Urinary bladder (tissue), 4 donors: ENCODE measurements at places on chromosomes 5 and 9. TPM values are rescaled to one million over a fixed set of nuclear protein-coding genes. Genes with fewer than 3 reads are reported as not detected.

DNA sequence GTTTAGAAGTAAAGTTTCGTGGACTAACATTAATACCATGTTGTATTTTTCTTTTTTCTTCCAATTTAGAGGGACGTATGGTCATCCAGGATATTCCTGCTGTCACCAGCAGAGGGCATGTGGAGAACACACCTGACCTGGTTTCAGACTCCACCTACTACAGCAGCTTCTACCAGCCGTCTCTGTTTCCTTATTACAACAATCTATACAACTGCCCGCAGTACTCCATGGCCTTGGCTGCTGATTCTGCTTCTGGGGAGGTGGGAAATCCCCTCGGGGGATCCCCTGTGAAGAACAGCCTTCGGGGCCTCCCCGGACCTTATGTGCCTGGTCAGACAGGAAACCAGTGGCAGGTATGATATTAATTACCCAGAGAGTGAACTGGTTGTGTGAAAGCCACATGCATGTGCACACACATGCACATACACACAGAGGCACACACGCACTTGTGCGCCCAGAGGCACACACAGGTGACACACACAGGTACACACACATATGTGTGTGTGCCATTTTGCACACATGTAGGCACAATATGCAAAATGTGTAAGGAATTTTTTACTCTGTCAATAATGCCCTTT lies 52.4 kb downstream of the DMRT1 start:
- peak; percentile 7 for DNase-seq

DPP7 gene
- total RNA-seq, result 18.5 TPM

HTR1A gene
- total RNA-seq, result not detected

DNA sequence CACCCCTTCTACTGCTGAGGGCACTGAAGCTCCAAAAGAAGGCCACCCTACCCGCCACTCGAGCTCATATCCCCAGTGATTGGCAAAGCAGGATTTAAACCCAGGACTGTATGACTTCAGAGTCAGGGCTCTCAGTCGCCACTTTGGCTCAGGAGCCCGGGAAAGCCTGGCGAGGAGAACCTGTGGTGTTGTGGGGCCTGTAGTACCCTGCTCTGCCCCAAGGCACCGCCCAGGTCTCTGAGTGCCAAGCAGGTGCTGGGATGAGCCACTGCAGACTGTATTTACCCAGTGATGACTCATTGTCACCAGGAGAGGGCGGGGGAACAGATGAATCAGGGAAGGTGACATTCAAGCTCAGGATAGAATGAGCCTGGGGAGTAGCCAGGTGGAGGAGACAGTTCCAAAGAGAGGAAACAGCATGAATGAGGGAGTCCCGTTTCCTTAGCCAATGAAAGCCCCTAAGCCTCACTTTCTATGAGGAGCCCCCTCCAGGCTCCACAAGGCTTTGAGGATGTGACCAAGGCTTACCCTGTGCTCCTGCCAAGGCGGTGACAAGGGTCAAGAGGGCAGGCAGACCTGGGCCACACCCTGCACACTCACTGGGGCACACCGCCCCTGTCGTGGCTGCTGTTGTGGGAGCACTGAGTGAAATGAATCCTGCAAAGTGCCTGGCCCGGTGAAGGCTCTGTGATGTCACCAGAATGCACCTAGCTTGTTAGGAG lies 17.8 kb upstream of the DPM2 start:
- no peak for DNase-seq

DNA sequence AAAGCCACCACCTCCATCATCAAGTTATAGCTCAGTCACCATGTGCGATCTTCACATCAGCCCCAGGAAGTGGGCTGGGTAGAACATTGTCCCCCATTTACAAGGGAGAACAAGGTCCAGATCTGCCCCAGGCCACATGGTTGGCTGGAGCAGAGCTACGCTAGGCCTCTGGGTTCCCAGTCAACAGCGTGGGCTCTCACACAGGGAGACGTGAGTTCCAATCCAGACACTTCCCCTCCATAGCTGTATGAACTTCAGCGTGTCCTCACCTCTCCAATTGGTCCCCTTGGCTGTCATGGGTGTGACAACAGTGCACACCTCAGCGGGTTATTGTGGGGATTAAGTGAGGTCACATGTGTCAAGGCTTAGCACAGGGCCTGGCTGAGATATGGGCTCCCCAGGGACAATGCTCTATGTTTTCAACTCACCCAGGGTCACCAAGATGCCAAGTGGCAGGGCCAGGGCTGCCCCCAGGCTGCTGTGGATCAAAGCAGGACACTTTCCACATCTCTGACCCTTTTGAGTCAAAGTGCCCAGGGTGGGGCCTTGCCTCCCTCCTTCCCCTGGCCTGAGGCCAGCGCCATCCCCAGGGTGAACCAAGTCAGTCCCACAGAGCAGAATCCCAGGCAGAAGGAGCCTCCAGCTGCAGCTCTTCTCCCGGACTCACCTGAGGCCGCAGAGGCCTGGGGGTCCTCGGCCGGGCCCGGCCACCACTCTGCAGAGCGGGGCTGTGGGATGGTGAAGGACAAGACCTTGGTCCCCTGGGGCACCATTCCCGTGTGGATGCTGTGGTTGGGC lies 19.8 kb downstream of the AKNA start:
- DNase-seq, result no peak

DNA sequence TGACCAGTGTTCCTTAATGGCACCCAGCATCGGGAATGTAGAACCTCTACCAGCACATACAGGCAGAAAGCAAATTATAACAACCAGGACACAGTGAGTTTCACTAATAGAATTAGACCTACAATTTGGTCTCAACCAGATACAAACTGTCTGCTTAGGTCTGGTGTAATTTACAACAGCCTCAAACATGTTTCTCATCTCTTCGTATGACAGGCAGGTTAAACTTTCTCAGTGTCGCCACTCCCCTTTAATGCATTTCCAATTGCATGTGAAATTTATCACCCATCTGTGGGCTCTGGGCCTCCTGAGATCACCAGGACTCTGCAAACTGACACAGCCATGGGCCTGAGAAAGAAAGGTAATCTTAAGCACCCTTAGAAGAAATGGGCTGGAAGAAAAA lies 218.7 kb downstream of the DCP2 start:
- no peak for DNase-seq

DNA sequence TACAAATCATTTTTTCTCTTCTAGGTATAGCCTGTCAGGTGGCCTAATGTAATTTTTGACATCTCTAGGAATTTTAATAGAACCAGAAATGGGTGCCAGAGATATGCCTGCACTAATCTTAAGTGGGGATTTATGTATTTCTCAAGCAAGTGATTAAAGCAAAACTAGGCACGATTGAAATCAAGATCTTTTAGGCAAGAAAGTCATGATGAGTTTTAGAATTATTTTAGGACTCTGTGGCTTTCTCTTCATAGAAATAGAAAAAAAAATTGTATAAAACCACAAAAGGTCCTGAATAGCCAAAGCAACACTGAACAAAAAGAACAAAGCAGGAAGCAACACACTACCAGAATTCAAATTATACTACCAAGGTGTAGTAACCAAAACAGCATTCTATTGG lies 952 bp upstream of the AMACR start:
- DNase-seq, result no peak
